ENCODE measurements at places on chromosomes 6 and 20.

DNA sequence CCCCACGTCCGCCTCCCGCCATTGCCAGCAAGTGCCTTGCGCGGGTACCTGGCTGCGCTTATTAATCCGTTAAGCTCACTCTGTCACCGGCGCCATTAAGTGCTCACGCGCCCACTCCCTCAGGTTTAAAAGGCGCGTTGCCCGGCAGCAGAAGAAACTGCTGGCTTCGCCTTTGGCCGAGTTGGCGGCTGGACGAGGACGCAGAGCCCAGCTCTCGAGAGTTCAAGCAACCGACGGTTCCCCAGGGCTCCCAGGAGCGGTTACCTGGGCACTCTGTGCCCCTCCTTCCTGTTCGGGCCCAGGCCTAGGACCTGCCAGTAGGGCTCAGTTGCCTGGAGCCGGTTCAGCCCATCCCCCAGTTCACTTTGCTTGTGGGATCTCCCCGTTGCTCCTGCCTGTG is at the start of gene GGTLC1:
Gene GGTLC1 (minus strand): TSS at position 219 of the 400 bp plus-strand sequence. CDS start 2,168 bp downstream, outside the sequence.
- no peak for DNase-seq

DNA sequence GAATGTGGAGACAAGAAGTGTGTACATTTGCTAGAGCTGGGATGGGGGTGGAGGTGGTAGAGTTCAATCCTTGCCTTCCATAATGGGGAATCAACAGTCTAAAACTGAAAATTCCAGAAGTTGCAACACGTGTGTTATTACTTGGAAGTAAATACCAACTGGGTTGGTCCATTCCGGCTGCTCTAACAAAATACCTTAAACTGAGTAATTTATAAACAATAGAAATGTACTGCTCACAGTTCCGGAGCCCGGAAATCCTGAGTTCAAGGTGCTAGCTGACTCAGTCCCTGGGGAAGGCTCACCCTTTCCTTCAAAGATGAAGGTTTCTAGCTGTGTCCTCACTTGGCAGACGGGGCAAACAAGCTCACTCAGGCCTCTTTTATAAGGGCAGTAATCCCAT is 59.0 kb downstream of the RIN2 start:
- DNase-seq: no peak

DNA sequence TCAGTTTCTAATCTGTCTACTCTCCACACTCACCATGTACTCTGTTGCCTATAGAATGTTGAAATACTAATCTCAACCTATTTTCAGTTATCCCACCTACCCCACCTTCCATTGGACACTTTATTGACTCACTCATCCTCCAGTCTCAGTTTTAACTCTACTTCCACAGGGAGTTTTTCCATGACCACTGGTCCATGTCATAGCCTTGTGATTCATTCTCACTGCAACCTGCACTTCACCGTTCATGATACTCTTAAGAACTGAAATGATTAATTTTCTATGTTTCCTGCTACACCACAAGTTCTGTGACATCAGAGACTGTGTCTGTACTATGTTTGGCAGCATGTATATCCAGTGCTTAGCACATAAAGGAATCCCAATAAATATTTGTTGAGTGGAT is 122.8 kb upstream of the HSF2 start:
- no peak for DNase-seq

DNA sequence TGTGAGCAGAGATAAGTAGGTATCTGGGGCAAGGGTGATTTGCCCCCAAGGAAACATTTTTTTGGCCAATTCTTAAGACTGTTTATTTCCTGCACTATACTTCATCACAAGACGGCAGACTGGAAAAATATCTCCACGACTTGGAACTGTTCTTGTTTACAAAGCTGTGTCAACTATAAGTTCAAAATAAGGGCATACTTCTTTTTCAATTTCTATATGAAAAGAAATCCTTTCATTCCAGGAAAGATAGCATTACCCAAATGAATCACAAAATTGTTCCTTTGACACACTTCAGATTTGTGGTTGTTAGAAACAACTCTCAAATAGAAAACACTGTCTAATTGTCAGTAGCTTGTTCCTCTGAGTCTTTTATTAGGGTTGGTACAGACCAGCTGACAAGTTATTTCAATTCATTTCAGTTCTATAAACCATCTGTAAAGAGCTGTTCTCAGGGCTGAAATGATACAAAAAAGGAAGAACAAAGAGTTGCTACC is 212.9 kb upstream of the PRDM1 start:
- no peak for DNase-seq

GRCh38 chr6:71206089-71206488 is 82.5 kb upstream of the OGFRL1 start:
- DNase-seq: no peak

GRCh38 chr20:51172558-51173428 is 149.9 kb upstream of the KCNG1 start:
- no peak for DNase-seq

- DNase-seq: no peak
Measured at GRCh38 chr20:13183005-13183404, 38.1 kb upstream of the ISM1 start.

DNA sequence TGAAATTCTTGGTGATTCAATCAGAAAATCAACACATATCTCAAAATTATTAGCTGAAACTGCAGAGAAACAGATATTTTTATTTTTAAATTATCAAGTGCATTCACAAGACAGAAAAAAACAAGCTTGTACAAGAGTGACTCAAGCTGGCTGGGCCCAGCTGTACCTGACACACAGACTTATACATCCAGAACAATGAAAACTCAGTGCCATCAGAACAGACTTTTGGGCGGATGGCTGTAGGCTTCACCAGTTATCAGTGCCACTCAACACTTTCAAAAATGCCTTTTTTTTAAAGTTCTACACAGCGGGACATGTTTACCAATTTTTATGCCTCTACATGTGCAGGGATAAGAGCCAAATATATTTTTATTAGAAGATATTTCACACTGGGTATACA is 102.8 kb downstream of the MYB start:
- no peak for DNase-seq

DNA sequence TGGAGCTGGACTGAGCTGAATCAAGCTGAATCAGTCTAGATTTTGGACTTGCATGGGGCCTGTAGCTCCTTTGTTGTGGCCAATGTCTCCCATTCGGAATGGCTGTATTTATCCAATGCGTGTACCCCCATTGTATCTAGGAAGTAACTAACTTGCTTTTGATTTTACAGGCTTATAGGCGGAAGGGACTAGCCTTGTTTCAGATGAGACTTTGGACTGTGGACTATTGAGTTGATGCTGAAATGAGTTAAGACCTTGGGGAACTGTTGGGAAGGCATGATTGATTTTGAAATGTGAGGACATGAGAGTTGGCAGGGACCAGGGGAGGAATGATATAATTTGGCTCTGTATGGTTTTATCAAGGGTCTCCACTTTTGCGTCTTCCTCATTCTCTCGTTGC is 3.0 kb upstream of the TMEM170B start:
- no peak for DNase-seq

DNA sequence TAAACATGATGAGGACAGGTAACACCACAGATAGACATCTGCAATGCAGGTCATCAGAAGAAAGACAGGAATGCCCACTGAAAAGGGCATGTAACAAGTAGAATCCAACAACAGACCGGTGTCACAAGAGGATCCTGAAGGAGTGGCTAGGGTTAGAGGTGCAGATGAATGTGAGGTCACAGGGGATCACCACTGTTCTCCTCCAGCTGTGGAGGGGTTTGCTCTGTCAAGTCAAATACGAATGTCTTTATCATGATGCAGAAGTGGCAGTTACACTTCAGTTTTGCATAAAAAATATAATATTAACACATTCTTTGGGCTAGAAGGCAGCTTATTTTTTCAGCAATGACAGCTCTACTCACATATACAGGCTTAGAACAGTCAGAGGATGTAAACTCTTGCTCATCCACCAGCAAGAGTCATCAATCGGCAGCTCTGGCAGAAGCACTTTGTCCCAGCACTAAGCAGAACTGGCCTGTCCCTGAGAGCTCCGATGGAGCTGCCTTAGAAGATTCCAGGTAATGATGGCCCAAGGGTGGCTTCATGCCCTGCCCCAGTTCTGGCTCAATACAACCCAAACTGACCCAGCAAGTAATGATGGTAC is 130.4 kb upstream of the TRAF3IP2 start:
- DNase-seq: no peak

GRCh38 chr20:32742322-32743236 is 688 bp downstream of the COMMD7 start:
- DNase-seq: no peak

DNA sequence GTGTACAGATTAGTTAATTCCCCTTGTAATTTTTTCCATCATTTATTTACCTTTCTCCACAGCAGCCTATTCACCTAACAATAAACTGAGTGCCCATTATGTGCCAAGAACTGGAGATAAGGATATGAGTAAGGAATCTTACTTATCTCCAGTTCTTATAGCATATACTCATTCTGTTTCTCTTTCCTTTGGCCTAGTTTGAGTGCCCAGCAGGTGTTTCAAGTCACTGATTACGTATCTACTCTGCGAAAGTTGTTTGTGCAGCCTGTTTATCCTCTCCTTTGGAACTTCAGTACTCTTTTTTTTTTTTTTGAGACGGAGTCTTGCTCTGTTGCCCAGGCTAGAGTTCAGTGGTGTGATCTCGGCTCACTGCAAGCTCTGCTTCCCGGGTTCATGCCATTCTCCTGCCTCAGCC is 17.3 kb upstream of the POU5F1 start:
- DNase-seq: no peak

- DNase-seq: no peak
Measured at GRCh38 chr20:48832405-48832730, 4.6 kb upstream of the PREX1 start.

- no peak for DNase-seq
Measured at GRCh38 chr6:3509336-3509735, 52.5 kb upstream of the SLC22A23 start.

DNA sequence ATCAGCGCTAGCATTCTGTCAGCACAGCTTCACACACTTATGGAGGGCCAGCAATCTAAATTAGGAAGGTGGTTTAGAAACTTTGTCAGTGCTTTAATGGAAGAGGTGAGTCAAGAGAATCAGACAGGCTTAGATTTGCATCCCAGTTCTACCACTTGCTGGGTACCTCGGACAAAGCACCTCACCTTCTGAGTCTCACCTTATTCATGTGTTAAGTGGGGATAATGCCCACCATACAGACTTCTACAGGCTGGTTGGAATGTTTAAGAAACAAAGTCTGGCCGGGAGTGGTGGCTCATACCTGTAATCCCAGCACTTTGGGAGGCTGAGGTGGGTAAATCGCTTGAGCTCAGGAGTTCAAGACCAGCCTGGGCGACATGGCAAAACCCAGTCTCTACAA is 12.2 kb upstream of the STK35 start:
- no peak for DNase-seq

- DNase-seq: peak; percentile 25
Measured at GRCh38 chr6:32254761-32255198, 30.9 kb upstream of the NOTCH4 start.

GRCh38 chr6:125375013-125375412 is 73.2 kb upstream of the HDDC2 start:
- no peak for DNase-seq

- DNase-seq: no peak
Measured at GRCh38 chr6:105536961-105537360, 134.1 kb upstream of the PREP start.

GRCh38 chr6:143123941-143124340 is 63.3 kb downstream of the AIG1 start:
- no peak for DNase-seq

DNA sequence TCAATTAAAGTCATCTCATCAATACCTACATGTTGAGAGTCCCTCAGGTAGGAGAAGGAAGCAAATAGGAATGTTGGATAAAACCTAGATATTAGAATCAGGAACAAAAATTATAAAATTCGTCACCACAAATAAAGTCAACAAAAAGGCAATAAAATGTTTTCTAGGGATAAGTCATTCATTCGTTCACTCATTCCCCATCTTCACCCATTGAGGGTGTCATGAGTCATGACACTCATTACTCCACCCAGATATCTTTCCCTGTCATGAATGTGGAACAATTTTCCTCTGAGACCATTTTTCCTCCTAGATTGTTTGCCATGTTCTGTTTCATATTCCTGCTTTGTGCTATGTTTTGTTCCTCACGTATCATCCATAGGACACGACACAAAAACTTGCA is 50.9 kb upstream of the OLIG3 start:
- DNase-seq: no peak

Measured in A549 (cell line).